ENCODE measurements at places on chromosomes 16 and 17.

- DNase-seq: no peak
Observed at GRCh38 chr16:24007391-24007790, 171.6 kb downstream of the PRKCB start.

DNA sequence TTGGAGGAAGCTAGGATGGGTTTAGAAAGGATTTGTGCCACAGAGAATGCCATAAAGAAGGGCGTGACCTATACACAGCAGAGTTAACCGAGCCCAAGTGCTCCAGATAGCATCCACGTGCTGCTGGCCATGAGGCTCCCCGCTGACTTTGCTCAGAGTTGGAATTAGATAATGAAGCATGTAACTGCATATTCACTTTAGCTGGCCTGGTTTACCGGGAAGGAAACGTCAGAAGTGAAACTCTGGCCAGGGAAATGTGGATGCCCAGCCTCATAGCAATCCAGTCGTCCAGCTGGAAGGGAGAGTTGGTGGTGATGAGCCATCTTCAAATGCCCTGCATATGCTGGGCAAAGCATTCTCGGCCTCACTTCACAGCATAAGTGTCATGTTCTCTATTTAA, 6.1 kb downstream of the KRT35 start:
- no peak for DNase-seq

DNA sequence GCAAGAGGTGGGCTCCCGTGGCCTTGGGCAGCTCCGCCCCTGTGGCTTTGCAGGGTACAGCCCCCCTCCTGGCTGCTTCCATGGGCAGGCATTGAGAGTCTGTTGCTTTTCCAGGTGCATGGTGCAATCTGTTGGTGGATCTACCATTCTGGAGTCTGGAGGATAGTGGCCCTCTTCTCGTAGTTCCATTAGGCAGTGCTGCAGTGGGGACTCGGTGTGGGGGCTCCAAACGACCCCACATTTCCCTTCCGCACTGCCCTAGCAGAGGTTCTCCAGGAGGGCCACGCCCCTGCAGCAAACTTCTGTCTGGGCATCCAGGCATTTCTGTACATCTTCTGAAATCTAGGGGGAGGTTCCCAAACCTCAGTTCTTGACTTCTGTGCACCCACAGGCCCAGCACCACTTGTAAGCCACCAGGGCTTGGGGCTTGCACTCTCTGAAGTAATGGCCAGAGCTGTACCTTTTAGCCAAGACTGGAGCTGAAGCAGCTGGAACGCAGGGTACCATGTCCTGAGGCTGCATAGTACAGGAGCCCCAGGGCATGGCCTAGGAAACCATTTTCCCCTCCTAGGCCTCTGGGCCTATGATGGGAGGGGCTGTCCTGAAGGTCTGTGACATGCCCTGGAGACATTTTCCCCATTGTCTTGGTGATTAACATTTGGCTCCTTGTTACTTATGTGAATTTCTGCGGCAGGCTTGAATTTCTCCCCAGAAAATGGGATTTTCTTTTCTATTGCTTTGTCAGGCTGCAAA, 6.0 kb downstream of the PRKAR1A start:
- DNase-seq: no peak

- no peak for DNase-seq
Observed at GRCh38 chr17:77579131-77579530, 379.4 kb upstream of the TNRC6C start.

- no peak for DNase-seq
Observed at GRCh38 chr16:84867696-84868095, 47.9 kb downstream of the CRISPLD2 start.

GRCh38 chr17:2065949-2066400, 11.1 kb downstream of the HIC1 start:
- DNase-seq: no peak

DNA sequence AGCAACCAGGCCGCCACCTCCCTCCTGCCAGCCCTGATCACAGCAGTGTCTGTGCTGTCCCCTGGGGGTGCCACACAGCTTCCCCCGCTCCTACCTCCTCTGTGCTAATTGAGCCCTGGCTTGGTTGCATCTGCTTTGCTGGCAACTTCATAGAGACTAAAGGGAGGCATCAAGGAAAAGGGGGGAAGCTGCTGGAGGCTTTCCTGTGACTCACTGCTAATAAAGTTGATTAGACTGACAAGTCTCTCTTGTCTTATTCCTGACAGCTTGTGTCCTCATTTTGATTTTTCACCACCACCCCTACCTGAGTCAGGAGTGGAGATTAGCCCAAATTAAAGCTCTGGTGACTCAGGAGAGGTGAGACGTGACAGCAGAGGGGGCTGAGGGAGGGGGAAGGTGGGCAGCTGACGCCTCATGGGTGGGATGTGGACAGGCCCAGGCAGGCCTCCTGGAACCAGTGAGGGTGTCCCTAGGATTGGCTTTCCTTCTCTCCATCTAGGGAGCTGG, 310.0 kb downstream of the CBLN1 start:
- no peak for DNase-seq

- no peak for DNase-seq
Observed at GRCh38 chr17:37506678-37507077, 17.0 kb downstream of the DUSP14 start.

Data from fibroblast of skin of left biceps (primary cell).